ENCODE measurements at places on chromosomes 3 and 15.
A peak's percentile ranks its signal among the peaks of the same experiment; 100 is the strongest.

GRCh38 chr15:29008846-29009245 lies 123.1 kb downstream of the APBA2 start:
- DNase-seq = no peak

GRCh38 chr3:108200024-108200423 lies 22.2 kb downstream of the IFT57 start:
- no peak for DNase-seq

GRCh38 chr3:52088445-52089367 lies 32.3 kb upstream of the DUSP7 start:
- no peak for DNase-seq

DNA sequence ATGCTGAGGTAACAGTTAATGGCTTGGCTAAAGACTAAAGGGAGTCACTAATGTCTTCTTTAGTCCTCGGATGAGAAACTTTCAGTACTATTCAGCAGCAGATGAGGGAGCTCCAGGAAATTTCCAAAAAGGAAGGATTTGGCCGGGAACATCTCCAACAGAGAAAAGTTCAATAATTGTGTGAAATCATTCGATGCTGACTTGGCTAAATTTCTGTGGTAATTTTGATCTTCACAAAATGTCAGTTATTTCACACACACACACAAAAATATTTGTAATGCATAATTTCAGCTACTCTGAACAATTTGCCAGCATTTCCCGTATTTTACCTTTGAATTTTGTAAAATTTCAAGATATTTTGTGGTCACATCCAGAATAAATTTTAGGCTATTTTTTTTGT lies 462.8 kb upstream of the MDFIC2 start:
- DNase-seq = no peak

GRCh38 chr3:140828585-140828984 lies 113.1 kb upstream of the SLC25A36 start:
- DNase-seq = no peak

DNA sequence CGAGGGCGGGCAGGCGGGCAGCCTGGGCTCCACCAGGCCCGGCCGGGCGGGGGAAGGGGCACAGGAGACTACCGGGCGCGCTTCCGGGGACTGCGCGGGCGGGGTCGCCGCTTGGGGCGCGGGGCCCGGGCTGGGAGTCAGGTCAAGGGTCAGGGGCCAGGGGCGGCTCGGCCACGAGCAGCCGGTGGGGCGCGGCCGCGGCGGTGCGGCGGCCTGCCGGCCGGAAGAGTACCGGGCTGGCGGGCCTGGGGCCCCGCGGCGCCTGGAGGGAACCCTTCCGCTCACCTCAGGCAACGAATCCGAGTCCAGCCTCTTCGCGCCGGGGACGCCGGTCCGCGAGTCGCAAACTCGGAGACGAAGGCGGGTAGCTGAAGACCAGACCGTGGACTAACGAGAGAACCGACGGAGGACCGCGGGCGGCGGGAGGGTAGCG lies 225 bp downstream of the RHOA start:
- no peak for DNase-seq

DNA sequence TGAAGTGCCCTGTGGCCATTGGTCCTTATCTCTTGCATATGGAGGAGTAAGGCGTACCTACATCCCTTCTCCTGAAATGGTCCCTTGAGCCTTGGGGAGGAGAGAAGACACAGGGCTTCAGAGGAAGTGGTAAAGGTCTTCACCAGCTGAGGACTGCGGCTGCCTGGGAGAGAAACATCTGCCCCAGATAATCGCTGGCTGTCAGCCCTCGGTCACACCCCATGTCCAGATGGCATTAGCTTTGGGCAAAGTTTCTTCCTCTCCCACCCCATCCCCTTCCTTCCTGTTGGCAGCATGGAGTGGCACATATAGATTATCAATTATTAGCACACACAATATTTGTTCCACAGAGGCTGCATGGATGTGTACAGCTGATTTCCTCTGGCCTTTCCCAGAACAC lies 61.6 kb downstream of the LRTM1 start:
- peak; percentile 31 for DNase-seq

DNA sequence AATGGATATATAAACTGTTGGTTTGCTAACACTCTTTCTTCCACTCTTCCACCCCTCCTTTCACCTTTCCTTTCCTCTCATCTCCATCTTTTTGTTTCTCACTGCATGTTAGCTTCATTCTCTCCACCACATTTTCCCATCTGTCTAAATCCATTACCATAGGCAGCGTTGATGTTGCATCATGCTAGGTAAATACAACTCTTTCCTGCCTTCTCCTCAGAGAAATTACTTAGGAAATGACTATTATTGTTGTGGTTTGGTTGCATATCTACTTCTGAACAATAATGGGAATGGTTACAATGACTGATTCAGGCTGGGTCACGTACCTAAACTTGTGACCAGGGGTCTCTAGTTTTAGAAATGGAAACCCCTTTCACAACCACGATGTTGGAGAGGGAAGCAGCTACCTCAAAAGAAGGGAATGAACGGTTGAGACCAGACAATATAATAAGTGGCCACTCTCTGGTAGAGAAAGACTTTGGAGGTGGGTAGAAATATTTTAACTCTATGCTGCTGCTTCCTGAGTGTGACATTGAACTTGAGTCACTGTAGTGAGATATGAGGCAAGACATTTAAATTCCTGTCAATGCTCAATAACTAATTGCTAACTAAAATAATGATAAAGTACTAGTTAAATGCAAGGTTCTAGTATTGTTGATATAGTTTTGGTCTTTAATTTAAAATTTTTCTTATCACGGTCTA lies 314.1 kb upstream of the TGFBR2 start:
- peak; percentile 17 for DNase-seq

GRCh38 chr15:92449476-92449875 lies 55.8 kb downstream of the ST8SIA2 start:
- DNase-seq = no peak

DNA sequence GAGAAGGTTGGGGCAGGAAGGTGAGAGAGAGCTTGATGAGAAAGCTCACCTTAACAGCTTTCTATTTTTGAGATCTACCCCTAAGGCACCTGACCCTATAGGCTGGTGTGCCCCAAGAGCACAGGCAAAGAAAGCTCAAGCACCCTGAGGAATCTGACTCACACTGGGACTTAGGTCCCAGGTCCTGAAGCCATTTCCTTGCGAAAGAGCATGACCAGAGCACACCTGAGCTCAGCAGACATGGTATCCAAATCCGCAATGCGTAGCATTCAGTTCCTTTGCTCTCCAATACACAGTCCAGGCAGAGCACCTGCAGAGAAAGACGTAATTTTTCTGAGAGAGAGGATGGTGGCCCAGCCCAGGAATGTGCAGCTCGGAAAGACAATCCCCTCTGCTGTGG lies 112.1 kb upstream of the LPP start:
- no peak for DNase-seq

DNA sequence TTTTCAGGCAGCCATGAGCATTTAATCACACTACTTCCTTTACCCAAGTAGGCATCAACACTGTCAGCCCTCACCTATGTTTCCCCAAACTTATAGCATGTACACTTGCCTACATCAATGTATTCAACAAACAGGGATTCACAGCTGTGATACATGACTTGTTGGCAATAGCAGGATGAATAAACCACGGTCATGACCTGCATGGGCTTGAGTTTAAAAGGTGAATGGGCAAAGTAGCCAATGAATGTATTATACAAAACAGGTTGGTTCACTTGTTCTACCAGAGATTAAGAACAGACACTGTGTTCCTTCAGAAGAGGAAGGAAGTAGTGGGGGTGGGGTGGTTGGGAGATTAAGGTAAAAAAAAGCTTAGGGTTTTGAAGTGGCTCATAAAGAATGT lies 861.9 kb upstream of the SEMA6D start:
- DNase-seq = no peak

GRCh38 chr15:85658816-85659215 lies 135.9 kb downstream of the KLHL25 start:
- no peak for DNase-seq

- no peak for DNase-seq
These were observed 24.0 kb downstream of the TSEN2 start for GRCh38 chr3:12508291-12508700.

DNA sequence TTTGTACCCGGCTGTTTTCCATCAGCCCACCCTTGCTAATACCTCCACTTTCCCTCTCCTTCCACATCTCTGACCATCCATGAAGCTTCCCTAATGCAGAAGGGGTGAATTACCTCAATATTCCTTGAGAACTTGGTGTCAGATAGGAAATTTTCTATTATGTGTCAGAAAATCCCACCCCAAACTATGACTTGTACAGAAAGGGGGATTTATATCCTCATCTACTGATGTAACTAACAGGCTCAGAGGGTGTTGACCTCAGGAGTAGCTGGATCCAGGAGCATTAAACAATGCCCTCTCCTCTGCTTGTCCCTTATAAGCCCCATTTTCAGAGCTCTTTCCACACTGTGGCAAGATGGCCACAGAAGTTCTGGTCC lies 242.8 kb upstream of the TLE3 start:
- DNase-seq = no peak

DNA sequence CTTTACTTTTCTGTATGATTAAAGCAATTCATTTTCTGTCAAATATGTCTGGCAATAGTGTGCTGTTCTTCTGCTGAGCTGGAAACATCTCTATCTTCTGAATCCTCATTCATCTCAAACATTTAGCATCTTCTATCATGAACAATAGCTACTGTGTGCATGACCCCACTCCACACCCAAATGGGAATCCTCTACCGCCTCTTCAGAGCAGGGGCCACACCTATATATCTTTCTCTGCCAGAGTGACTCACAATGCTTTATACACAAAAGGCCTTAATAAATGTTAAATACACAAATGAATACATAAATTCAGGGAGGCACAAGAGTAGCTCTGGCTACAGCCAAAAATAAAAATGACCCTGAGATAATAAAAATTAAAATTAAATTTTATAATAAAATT lies 8.0 kb downstream of the ALDH1A2 start:
- no peak for DNase-seq

DNA sequence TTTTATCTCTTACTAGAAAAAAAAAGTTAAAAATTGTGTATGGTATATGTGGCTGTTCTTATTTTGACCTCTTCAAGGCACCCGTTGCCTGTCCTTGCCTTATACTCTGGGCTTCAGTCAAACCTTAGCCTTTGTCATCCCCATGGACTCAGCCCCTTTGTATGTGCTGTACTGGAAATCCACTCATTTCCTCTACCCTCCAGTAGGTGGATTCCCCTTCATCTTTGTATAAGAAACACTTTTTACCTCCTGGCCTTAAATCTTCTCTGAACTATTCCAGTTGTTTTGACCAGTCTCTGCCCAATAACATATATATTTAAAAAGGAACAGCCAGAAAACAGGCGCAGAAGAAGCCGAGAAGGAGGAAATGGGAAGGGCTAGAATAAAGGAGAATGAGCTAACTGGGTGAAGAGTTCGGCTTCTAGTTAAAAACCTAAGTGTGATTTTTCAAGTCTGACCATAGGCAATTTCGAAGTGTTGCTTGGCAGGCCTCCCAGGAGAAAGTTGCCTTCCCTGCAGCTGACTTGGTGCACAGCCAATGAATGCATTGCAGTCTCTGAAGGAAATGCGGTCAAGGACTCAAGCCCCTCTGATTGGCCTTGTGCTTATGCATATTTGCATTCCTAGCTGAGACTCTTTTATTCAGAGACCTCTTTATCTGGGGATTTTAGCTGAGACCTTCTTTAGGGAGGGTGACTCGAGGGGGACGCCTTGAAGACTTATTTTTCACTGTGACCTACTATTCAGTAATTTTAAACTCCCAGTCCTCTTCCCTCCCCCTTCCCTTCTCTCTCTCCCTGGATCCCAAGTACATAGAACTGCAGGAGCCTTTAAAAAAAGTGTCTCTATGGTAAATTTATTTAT lies 277.4 kb downstream of the ROBO1 start:
- DNase-seq = no peak

GRCh38 chr3:52298149-52299098 lies 10.8 kb downstream of the GLYCTK start:
- DNase-seq = no peak

DNA sequence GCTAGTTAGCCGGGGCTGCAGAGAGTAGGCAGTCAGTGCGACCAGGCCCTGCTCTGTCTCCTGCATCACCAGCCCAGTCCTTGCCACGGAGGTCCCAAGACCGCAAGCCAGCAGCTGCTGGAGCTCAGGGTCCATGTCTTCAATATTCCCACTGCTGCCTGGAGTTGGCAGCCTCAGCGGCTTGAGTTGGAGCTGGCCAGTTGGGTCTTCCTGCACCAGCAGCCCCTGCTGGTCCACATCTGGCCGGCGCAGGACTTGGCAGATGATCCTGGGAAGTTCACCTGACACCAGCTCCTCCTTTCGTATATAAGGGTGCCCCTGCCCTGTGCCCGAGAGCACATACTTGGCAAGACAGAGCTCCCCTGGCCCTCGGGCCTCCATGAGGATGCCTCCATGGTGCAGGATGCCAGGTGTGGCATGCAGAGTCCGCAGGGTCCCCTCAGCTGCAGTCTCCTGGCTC lies 5.7 kb downstream of the XIRP1 start:
- DNase-seq = no peak

- DNase-seq = no peak
These were observed 14.9 kb downstream of the MRAS start for GRCh38 chr3:138363322-138363721.

- no peak for DNase-seq
These were observed 287.8 kb downstream of the XXYLT1 start for GRCh38 chr3:194983121-194983520.

GRCh38 chr15:69824075-69824876 lies 273.4 kb downstream of the TLE3 start:
- no peak for DNase-seq

DNA sequence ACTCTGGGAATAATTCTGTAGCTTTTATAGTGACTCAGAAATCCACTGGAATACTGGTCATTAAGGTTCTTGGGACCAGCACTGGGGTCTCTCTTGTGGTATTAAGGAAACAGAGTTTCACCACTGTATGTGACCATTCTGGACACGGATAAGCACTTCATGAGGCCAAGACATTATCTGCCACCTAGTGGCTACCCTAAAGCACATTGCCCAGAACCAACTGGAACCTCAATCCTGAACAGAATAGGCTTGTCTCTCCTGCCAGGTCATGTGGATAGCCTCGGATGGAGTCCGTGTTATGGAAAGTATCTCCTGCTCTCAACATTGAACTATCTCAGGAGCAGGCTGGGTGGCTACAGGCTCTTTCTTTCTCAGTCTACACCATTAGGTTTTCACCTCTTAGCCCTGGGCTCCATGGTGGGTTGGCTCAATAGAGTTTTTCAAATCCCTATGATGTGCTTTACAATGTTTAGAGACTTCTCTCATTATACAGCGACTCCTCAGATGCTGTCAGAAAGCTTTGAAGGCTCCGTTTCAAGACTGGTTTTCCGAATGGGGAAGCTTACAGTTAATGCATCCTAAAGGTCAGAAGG lies 167.6 kb upstream of the ST8SIA2 start:
- peak; percentile 5 for DNase-seq

- no peak for DNase-seq
These were observed 1.8 kb downstream of the TLNRD1 start for GRCh38 chr15:81002331-81003096.

GRCh38 chr3:86984271-86984670 lies 6.7 kb downstream of the VGLL3 start:
- no peak for DNase-seq

GRCh38 chr3:28743831-28744230 lies 395.2 kb upstream of the AZI2 start:
- DNase-seq = no peak

DNA sequence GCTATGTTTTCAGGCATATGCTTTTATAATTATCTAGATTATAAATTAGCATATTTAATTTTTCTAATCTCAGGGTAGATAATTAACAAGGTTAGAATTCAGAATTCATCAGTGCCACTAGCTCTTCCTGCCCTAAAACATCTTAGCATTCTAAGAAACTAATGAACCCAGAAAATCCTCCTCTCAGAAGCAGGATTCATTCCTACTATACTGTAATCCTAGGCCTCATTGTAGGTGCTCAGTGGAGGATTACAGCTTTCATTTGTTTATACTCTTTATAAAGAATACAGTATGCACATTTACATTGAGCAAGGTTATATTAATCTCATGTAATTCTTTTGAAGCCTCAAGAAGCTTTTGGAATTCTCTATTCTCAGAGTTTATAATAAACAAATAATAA lies 20.9 kb downstream of the ACAD11 start:
- DNase-seq = no peak

Measured in common myeloid progenitor, CD34-positive (primary cell).